ENCODE measurements at places on chromosomes 2 and 18.

DNA sequence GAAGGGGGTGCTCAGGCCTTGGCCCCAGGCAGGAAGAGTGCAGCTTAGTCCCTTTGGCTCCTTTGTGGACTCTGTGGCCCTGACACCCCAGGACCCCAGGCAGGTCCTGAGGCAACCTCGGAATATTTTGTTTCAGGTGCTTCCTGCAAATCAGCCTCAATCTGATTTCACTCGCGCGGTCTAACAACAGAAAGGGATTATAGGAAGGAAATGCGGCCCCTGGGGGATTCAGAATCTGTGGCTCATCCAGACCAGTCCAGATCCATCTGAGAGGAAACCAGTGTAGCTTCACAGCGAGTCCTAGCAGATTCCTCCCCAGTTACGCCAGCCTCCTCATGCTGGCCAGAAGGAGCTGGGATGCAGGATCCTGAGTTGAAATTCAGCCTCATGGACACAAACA lies 59.5 kb upstream of the YWHAQ start:
- DNase-seq = no peak

- DNase-seq = peak; percentile 62
Observed at GRCh38 chr2:218168635-218169462, 2.1 kb upstream of the CXCR1 start.

DNA sequence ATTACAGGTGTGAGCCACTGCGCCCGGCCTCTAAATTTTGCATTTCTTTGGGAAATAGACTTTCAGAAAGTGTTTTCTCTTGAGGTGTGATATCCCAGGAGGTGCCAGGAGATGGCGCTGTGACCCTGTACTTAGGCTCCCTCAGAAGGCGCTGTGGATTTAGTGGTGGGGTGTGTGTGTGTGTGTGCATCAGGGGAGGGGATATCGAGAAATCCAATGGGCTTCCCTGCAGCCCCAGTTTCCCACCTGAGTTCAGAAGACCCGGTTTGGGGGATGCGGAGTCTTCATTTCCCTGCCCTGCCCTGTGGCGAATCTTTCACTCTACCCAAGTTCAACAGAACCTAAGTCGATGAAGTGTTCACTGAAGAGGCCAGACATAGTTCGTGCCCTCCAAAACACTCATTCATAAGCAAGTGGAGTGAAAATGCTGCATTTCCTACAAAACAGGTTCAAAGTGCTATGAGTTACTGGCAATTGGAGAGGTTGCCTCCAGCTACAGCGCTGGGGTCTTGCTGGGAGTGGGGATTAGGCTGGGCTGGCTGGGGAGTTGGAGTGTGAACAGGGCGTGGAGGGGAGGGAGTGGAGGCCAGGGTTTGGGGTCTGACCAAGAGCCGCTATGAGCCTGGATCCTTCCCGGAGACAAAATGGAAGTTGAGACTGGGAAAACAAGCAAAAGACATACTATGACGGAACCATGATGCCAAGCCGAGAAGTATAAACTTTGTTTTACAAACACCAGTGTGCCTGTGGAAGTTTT lies 6.5 kb upstream of the WNT6 start:
- peak; percentile 53 for DNase-seq

DNA sequence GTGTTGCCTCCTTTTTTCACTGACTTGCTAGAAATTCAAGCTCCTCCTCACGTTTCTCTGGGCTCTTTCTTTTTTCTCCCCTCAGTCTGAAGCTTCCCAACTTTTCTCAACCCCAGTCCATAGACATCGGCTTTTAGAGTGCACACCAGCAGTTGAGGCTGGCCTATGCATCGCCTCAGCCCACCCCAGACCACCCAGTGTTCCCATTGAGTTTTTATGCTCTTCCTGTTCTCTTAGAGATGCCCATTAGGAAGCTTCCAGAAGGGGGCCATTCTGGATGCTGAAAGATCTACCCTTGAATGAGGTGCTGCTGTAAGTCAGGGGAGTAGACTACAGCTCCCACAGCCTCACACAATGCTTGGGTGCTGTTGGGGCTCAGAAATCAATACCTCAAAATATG lies 12.0 kb upstream of the GYPC start:
- DNase-seq = no peak

Measured in stimulated activated CD8-positive, alpha-beta memory T cell treated with anti-CD3 and anti-CD28 coated beads, Interleukin-4, amount 100 ng/mL, for 4 hours (primary cell).